ENCODE measurements at places on chromosomes 12 and 14.

- no peak for DNase-seq
These were observed 21.2 kb upstream of the RNASE4 start for GRCh38 chr14:20662968-20663732.

GRCh38 chr12:51270951-51271518, 820 bp upstream of the SMAGP start:
- no peak for DNase-seq

- DNase-seq: no peak
These were observed 14.9 kb upstream of the HSP90B1 start for GRCh38 chr12:103915306-103915705.

DNA sequence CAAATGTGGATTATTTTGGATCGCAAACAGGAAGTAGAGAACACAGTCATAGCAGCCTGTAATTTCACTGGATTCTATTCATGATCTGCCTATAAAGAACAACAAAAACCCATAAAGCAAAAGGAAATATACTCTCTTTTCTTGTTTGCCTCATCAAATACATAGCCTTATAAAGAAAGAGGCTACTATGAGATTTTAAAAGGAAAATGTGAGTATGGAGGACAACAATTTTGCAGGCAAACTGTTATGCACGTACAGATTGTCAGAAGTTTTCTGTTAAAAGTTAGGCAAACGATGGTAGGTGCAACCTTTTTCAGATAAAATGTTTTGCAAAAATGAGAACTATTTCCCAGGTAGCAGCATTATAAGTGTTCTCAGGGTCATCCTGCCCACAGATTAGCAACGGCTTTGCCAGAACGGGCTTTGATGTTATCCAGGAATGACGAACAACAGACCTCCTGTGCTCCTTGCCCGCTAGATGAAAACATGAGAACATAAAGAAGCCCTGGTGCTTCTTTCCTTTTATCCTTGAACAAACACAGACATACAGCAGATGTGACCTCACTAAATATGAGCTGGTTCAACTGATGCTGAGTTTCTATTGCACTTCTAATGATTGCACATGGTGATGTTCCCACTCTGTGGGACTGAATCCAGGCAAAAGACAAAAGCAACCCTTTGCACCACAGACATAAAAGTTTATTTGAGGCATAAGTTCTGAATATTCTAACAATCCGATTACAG, 88.1 kb downstream of the ITPR2 start:
- no peak for DNase-seq

- DNase-seq: no peak
These were observed 58.4 kb upstream of the FUT8 start for GRCh38 chr14:65354131-65354530.

DNA sequence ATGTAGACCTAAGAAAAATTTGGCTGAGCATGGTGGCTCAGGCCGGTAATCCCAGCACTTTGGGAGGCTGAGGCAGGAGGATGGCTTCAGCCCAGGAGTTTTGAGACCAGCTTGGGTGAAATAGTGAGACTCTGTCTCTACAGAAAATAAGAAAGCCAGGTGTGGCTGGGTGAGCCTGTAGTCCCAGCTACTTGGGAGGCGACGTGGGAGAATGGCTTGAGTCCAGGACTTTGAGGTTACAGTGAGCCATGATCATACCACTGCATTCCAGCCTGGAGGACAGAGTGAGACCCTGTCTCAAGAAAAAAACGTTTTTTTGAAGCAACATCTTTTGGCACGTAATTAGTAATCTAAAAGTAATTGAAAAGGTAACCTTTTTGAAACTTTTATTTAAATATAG, 70.9 kb downstream of the FERMT2 start:
- DNase-seq: no peak

GRCh38 chr12:124303579-124304313, 8.9 kb downstream of the RFLNA start:
- no peak for DNase-seq

GRCh38 chr14:60691383-60692113, 32.6 kb downstream of the SIX4 start:
- no peak for DNase-seq

DNA sequence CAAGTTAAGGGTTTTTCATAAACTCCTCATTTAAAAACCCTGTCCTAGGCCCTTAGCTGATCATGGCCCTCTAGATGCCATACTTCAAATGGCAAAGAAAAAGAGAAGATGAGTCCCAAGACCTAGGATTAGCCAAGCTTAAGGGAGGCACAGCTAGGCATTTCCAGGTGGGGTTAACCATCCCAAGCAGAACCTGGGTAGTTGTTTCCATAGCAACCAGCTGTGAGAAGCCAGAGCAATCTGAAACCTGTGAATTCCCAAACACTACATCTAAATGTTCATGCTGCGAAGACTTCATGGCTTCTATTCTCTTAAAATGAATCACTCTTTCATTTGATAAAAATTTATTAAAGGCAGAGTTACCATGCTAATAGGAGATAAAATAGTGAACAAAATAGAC, 372.9 kb downstream of the C12orf50 start:
- no peak for DNase-seq

DNA sequence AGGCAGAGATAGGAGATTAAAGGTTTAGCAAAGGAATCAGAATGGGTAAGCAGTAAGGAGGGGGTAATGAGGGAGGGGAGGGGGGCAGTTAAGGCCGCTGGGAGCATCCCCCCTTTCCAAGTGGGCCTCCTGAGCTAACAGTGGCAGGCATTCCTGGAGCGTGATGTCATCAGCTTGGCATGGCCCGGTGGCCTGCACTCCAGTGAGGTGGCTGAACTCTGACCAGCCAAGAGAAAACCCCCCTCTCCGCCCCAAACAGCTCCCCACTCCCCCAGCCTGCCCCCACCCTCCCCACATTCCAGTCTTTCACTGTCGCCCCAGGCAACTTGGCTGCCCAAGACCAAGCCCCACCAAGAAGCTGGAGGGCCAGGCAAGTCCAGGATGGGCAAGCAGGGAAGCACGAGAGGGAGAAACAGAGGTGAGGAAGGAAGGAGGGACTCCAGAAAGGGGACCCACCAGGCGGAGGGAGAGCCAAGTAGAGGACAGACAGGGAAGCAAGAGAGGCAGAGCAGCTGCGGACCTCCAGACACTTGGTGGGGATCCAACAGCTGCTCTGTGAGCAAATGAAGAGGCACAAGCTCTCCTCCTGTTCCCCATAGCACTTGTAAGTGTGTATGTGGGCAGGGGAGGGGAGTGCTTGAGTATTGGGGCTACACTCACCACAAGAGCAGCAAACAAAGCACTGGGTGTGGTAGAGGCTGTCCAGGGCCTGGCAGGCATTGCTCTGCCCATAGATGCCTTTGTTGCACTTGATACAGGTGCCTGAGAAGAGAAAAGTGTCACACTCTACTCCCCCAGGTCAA, 4.5 kb downstream of the AJUBA start:
- peak; percentile 60 for DNase-seq

- no peak for DNase-seq
These were observed 69.0 kb upstream of the DHRS4 start for GRCh38 chr14:23884541-23884904.

DNA sequence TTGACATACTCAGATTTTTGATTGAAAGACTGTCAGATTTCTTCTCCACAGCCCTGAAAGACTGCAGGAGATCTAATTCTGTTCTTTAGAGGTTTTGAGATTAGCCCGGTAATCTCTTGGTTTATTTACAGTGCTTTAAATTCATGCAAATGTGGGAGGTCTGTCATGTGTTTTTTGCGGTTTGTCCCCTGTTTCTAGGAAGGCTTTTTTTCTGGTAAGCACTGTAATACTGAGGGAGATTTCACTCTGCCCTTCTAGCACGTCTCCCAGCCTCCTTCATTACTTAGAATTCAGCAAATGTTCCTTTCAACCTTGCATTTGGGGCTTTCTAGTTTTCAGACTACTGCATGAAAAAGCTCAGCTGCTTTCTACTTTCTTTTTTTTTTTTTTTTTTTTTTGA, 31.1 kb downstream of the GPHN start:
- no peak for DNase-seq

DNA sequence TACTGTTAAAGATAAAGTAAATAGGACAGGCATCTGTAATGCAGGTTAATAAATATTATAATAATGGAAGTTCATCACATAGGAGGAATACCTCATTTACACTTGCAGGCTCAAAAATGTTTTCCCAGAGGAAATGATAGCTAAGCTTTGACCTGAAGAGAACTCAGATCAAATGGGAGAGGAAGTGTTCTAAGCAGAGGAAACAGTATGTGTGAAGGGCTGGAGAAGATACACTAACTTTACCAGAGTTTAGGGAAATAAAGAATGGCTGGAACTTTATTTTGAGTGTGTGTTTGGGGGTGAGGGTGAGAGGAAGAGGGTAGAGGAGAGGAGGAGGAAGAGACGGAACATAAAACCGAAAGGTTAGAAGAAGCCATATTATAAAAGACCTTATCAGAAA, 34.0 kb upstream of the AP4S1 start:
- DNase-seq: no peak

DNA sequence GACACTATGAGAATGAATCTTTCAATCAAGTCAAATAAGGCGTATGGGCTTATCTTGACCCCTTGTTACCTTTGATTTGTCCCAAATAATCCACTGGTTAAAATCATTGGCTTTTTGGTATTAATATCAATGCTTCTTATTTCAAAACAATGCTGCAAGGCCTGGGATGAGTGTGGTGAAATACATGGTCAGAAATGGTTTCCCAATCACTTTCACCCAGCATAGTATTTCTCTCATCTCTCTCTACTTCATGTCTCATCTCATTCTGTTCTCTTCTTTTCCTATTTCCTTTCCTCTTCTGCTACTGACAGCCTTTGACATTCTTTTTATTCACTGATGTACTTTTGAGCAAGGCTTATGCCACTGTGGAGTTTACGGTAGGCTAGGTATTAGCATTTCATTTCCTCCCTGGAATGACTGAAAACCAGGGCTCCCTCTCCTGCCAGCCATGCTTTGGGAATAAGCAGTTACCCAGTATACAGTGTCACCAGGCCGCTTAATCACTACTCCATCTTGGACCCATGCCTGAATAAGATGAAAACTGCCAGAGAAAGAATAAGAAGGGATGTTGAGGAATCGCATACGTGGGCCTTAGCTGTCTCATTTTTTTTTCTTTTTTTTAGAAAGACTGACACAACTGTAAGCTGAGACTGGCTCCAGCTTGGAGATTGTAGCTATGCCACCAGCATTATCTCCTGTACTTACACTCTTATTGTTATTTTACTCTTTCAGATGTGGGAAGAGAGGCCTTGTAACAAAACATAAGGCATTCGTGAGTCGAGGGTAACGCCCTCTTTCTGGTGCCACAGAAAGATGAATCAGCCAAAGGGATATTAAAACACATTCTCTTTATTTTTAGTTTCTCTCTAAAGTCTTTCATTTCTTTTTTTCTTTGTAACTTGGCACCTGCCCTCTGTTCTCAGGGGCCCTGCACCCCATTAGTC, 53.5 kb downstream of the IGF1 start:
- DNase-seq: no peak

DNA sequence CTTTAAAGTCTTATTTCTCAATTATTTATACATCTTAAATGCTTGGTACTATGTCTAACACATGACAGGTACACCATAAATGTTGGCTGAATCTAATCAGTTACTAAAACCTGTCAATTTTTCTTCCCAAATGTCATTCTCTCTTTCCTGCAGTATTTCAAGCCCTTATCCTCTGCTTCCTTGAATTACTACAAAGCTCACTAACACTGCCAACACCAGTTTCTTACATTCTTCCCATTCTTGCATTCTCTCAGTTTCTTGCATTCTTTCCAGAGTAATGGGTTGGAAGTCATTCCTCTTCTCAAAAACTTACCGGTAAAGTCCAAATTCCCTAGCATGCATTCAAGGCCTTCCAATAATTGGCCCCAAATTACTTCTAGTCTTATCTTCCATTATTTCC, 9.6 kb upstream of the SMARCC2 start:
- DNase-seq: no peak

DNA sequence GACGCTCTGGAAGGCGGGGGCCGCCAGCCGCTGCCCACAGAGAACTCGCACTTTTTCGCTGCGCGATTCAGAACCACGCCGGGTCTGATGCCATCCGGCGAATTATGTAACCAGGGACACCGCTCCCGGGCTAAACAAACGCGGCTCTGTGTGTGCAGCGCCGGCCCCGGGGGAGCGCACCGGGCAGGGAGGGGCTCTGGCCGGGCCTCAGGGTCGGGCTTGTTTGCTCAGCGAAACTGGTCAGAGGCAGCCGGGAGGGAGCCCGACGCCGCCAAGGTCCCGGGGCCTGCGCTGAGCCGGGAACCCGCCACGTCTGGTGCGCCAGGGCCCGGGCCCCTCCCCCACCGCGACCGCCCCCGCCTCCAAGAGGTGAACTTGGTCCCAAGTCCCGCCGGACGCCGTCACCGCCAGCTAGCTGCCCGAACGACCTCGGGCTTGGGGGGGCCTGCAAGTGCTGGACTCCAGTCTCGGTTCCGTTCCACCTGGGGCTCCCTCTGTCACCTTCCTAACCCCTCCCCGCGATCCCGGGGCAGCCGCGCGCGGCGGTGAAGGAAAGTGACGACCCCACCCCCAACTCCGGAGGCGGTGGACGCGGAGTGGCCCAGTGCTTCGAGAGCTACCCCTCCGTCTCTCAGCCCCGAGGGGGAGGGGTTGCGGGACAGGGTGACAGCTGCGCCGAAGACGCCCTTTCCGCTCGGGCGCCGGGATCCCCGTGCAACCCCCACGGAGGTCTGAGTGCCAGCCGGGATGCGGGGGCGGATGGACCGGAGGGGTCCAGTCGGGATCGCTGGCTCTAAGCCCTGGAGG, 848 bp downstream of the CTDSP2 start:
- peak; percentile 81 for DNase-seq

- DNase-seq: no peak
These were observed 400.2 kb downstream of the TMEM121 start for GRCh38 chr14:105926373-105927095.

DNA sequence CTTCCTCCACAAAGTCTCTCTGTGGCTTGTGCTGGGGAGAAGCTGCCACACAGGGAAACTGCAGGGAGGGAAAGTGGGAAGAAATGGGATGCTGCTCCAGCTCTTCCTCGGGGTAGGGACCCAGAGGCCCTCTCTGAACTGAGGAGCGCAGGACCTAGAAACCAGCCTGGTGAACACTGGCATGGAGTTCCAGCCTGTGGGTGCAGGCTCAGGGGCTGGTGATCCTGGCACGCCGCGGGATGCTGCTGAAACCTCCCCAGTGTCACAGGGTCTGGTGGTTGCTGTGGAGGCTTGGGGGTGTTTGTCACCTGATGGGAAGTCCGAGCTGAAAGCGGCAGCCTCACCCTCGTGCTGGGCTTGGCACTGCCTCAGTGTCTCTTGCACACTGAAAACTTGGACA, 5.2 kb upstream of the KRT75 start:
- no peak for DNase-seq

GRCh38 chr12:107431942-107432341, 253.7 kb upstream of the PWP1 start:
- no peak for DNase-seq

GRCh38 chr12:100199023-100199346, 1.6 kb upstream of the ACTR6 start:
- DNase-seq: no peak

- peak; percentile 95 for DNase-seq
These were observed 516 bp downstream of the ANKRD9 start for GRCh38 chr14:102508774-102509745.

- peak; percentile 9 for DNase-seq
These were observed 238.8 kb downstream of the PPFIA2 start for GRCh38 chr12:81520064-81520945.
